ENCODE measurements at places on chromosomes 4 and X. TPM values are rescaled to one million over a fixed set of nuclear protein-coding genes. Genes with fewer than 3 reads are reported as not detected.

DNA sequence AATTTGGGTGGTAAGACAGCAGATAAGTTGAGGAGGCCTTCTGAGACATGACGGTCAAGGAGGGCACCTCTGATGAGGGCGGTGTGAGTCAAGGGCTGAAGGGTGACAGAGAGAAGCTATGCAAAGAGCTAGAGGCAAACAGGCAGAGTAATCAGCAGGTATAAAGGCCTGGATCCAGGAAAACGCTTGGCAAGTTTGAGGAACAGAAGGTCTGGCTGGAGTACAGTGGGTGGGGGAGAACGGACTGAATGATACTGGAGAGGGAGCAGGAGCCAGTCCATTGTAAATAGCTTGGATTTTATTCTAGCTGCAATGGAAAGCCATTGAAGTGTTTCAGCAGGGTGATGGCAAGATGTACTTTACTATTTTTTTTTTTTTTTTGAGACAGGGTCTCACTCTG, 39.3 kb downstream of the RAB33B start:
- DNase-seq: no peak

GRCh38 chr4:23333946-23334878, 555.6 kb downstream of the PPARGC1A start:
- DNase-seq: no peak

Gene DCLK2
- 8.9 TPM for total RNA-seq

Gene CENPVL2
- not detected for total RNA-seq

Gene ZNF185
- 25.3 TPM for total RNA-seq
